ENCODE measurements at places on chromosomes 7 and 10.

DNA sequence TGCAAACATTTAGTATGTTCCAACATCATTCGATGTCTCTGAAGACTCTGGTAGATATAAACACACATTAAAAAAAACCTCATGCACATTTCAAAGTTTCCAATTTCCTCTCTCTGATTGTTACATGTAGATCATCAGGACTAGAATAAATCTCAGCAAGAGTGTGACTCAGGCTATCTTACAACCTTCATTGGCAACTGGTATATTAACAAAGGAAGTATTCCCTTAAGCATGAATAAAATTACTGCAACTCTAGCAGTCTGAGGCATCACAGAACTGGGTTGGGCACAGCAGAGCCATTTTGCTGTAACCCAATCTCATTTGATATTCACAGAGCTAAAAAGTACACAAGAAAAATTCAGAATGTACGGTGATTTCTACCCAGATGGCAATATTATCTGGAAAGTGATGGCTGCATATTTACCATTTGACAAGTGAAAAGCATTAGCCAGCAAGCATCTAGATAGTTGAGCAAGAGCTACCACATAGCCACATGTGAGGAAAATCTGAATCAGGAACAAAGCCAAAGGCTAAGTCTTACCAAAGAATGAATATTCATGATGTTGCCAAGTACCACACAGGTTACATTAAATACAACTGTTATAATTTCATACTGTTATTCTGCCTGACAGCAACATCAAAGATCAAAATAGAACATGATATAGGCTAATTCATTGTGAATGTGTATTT lies 232.2 kb downstream of the CRPPA start:
- no peak for DNase-seq

- no peak for DNase-seq
These were observed 28.1 kb downstream of the LRRC4 start for GRCh38 chr7:128003167-128003566.

DNA sequence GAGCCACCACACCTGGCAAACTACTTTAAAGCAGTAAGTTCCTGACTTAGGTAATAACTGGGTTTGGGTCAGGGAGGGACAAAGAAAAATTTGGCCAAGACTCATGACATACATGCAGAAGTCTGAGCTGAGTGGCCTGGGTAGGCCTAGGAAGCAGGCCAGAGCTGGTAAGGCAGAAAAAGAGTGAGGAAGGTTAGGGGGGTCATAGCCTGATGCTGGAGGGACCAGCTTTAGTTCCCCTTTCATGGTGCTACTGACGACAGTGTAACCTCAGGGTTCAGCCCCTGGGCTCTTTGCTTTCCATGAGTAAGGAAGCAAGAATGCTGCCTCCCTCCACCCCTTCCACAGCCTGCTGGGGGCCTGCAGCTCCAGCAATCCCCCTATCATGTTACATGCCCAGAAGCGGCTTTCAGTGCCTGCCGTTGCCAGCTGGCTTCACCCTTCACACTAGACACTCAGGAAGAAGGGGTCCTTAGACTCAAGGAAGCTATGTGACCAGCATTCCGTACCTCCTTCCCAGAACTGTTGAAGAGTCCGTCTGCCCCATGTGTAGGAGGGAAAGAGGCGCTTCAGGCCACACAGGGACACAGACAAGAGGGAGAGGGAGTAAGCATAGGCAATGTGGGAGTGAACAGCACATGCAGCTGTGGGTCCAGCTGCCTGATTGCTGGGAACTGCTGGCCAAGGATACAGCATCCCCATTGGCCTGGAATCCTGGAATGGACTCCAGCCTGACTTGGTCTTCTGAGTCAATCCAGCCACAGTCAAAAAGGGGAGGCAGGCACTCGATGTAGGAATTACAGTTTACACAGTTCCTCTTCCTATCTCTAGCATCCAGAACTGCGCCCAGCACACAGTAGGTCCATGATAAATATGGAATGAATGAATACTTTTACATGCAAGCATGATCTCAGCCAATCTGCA lies 4.1 kb upstream of the PLAU start:
- peak; percentile 71 for DNase-seq

DNA sequence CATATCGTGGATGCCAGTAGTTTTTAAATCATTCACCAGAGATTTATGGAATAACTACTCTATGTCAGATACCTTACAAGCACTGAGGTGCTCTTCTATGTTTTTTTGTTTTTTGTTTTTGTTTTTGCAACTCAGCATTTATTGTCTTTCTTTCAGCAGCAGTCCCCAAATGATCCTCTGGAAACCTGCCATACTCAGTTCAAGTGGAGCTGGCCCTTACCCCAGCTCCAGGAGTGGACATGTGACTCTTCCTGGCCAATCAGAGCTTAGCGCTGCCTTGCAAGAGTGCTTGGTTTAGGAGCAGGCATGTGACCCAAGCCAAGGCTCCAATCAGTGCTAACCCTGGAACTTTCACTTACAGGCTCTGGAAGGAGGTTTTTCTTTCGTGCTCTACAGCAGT lies 356.6 kb upstream of the ZMIZ1 start:
- no peak for DNase-seq
